Activated CD8-positive, alpha-beta memory T cell treated with anti-CD3 and anti-CD28 coated beads, Interleukin-2, amount 50 U/mL, for 48 hours (primary cell): ENCODE measurements at places on chromosomes 7 and 10.

GRCh38 chr7:140669352-140669751 is 3.4 kb upstream of the ADCK2 start:
- no peak for DNase-seq

DNA sequence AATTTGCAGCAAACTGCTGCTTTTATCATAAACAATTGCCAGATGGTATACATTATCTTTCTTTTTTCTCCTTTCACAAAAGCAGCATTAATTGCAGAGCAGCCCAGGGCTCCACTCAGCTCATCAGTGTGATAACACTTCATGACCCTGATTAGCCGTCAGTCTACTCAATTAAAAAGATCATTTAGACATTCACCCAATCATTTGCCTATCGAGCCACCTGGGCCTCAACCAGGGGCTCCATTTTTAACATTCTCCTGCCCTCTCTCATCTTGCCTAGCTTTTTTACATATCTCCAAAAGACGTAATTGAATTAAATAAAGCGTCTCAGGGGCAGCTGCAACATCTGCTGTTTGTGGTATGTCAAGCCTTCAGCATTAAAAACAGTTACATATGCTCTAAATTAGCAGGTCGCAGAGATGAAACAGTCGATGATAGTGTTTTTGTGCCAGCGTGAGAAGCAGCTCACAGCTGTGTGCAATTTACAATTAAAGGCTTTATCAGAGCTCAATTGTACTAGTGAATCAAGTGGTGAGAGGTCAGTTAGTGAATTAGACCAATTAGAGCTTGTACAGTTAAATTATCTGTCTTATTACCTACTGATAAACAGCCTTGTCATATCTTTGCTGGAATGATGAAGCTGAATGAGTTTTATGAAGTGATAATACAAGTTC is 522.5 kb downstream of the ETV1 start:
- DNase-seq: no peak

DNA sequence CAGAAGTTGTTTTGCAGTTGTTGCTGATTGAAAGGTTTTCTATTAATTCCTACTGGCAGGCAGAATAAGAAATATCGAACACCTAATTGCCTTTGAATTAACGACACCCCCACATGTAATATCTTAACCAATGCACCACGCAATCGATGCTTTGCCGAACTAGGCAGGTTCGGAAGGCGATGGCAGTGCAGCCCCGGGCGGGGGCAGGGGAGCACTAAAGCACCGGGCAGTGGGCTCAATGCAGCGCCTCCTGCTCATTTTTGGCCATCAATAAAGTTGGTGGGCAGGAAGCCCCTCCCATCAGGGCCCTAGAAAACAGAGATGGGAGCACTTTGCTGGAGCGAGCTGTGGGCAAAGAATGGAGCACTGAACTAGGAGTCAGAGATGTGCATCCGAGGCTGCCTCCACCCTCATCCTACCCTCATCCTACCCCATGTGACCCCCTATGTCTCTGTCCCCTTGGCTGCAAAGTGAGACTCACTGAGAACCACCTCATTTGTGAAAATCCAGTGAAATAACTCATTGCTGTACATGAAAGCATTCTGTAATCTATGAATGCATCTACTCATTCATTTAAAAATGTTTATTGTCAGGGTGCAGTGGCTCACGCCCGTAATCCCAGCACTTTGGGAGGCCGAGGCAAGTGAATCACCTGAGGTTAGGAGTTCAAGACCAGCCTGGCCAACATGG is 19.6 kb upstream of the CHST15 start:
- DNase-seq: no peak

- DNase-seq: no peak
Measured at GRCh38 chr7:130084037-130084875, 13.9 kb downstream of the KLHDC10 start.

DNA sequence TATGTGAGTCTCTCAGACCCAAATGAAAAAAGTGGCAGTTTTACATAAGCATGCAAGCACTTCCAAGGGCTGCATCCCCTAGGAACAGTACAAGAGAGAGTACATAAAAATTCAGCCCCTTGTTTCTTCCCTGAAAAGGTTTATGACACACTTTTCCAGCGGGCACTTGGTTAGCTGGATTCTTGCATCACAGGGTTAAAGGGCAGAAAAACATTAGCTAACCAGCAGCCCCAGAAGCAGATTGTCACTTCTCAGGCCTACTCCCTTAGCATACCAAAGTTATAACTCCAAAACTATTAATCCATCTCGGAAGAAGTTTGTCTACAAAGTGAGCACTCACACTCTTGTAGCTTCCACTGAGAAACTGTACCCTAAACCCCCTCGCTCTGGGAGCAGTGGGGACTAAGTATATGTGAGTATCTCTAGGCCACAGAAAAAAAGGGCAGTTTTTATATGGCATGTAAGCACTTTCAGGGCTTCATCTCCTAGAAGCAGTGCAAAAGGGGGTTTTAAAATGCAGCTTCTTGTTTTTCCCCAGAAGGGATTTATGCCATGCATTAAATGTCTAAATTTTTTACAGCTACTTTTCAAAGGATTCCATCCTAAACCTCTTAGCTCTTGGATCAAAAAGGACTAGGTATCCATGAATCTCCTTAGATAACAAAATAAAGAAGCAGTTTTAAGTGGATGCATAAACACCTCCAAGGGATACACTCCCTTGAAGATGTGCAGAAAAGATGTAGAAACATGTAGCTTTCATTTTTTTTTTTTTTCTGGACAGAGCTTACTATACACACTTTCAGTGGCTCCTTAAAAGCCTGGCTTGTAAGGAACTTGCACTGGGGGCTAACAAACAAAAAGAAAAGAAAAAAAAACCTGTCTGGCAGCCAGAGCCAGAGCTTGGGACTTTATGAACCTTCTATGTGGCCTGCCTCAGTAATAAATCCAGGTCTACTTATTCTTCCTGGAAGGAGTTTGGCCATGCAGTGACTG is 956.7 kb downstream of the CCSER2 start:
- DNase-seq: no peak

DNA sequence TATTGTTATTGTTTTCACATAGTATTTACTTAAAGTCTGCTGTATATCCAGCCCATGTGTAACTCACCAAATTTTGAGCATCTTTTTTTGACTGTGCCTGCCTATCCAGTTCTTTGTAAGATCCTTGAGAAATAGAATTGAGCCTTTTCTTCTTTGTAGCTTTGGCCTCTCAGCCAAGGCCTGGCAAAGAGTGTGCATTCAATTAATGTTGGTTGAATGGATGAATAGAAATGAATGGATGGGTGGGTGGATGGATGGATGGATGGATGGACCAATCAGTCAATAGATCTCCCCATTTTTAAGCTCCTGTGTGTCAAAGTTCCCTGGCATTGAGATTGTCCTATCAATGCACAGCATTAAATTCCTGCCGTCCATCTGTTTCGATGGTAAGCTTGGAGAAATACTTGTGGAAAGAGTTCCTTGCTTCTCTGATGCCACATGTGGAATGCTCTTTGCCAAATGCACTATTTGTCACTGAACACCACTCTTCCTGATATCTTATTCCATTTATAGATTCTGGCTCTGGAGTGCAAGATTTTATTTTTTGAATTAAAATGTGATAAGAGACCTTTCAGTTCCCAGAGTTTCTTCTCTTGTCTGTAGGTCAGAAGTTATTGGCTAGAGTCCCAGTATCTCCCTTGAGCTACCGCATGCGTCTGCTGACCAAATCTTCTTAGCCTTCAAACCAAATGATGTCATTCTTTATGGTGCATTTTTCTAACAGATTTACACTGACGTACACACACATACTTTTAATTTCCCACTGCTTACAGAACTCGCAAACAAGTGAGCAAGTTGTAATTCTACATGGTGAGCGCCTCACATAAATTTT is 20.7 kb upstream of the ADRB1 start:
- DNase-seq: no peak

GRCh38 chr10:69891057-69891617 is 89.4 kb downstream of the COL13A1 start:
- no peak for DNase-seq

- DNase-seq: no peak
Measured at GRCh38 chr7:30988351-30989005, 24.7 kb downstream of the GHRHR start.

GRCh38 chr7:85520175-85520574 is 333.3 kb upstream of the SEMA3D start:
- no peak for DNase-seq

DNA sequence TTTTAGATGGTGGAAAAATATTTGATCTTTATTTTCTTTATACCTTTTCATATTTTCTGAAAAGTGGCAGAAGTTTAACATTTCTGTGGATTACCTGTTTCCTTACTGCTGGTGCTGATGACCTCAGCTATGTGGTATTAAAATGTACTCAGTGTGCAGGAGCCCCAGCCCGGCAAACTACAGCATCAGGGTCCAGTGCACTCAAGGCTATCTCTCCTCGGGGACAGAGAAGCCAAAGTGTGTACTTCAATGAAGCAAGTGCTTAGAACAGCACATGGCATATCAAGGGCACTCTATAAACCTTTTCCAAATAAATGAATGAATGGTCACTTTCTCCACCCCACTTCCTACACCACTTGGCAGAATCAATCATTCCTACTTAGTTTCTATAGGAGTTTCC is 111.8 kb downstream of the HIP1 start:
- no peak for DNase-seq

GRCh38 chr7:44067064-44067951 is 1.9 kb upstream of the PGAM2 start:
- no peak for DNase-seq

GRCh38 chr7:116863936-116864500 is 1.6 kb downstream of the CAPZA2 start:
- DNase-seq: no peak

DNA sequence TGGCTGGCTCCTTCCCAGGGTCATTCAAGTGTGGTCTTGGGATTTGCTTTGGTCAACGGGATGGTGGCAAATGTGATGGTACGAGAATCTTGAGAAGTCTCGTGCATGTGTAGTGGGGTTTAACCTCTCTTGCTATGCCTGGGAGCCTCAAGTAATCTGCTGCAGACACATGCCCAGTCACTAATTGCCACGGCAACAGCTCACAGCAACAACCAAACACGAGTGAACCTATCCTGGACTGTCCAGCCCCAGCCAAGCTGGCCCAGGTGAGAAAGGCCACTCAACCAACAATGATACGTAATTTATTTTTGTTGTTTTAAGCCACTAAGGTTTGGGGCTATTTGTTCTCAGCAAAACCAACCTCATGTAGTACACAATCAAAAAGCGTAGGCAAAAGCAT is 38.1 kb upstream of the DDC start:
- DNase-seq: no peak

DNA sequence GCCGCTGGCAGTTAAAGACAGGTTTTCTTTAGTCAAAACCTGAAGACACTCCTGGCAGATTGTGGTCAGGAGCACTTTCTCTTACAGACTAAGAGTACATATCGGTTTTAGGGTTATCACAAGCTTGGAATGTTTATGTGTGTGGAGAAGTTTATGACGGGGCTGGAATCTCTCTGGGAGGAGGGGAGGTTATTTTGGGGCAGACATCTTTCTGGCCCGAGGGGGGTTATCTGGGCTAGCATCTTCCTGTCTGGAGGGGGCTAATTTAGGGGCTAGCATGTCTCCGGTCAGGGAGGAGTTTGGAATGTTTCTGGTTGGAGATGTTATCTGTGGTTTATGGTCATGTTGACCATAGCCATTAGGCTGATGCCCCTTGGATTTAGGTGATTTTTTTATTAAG is 141.2 kb upstream of the KIF5B start:
- no peak for DNase-seq

- DNase-seq: no peak
Measured at GRCh38 chr7:115023219-115023618, 101.3 kb downstream of the MDFIC start.
